ENCODE measurements at places on chromosomes 3 and 15.

GRCh38 chr3:23519314-23520208, 286.2 kb upstream of the UBE2E1 start:
- DNase-seq, result no peak

- no peak for DNase-seq
Observed at GRCh38 chr3:43291546-43291945, 5.2 kb downstream of the SNRK start.

- DNase-seq, result no peak
Observed at GRCh38 chr3:119346076-119346496, 51.9 kb downstream of the ARHGAP31 start.

- DNase-seq, result no peak
Observed at GRCh38 chr3:140843656-140844055, 98.0 kb upstream of the SLC25A36 start.

DNA sequence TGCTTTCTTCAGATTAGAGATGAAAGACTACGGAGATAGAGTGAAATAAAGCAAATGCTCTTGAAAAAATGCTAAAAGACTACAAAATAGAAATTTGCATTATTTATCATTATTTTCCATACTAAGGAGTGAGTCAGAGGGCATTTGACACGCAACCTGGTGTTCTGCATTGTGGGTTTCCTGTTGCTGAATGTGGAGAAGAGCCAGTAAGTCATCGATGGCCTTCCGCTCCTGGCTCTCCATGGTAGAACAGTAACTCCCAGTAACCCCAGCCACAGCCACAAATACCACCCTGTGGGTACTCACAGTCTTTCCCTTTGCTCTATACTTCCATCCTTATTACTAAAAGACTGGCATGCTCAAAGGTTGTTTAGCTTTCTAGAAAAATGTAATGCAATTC, 61.5 kb downstream of the CGGBP1 start:
- peak; percentile 50 for DNase-seq
